ENCODE measurements at places on chromosomes 7 and 10. TPM values are rescaled to one million over a fixed set of nuclear protein-coding genes. Genes with fewer than 3 reads are reported as not detected.

Gene CCDC146
- 14.5 TPM for total RNA-seq

Gene CALN1
- not detected for total RNA-seq

Gene GNGT1
- total RNA-seq = not detected

Gene AGBL3
- 2.7 TPM for total RNA-seq

Gene GPC2
- 3.5 TPM for total RNA-seq

Gene MLXIPL
- 6.2 TPM for total RNA-seq

Gene NODAL
- not detected for total RNA-seq

Gene TMEM254
- total RNA-seq = 18.2 TPM

Gene LRRD1
- total RNA-seq = 0.09 TPM

Gene ADGRA1
- 0.24 TPM for total RNA-seq

- DNase-seq = no peak
Observed at GRCh38 chr7:27248427-27248806, 5.8 kb downstream of the EVX1 start.

DNA sequence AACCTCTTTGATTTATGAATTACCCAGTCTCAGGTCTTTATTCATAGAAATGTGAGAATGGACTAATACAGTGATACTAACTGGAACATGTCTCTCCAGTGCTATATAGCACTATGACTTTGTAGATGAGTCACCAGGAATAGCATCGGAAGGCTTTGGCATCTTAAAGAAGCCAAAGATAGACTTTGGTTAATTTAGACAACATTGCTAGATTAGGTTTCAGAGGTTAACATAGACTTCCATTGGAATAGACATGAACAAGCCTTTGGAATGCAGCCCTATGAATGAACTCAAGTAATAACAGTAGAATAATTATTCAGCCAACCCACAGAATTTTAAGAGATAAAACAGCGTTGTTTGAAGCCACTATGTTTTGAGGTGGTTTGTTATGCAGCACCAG lies 169.2 kb downstream of the HGF start:
- no peak for DNase-seq

DNA sequence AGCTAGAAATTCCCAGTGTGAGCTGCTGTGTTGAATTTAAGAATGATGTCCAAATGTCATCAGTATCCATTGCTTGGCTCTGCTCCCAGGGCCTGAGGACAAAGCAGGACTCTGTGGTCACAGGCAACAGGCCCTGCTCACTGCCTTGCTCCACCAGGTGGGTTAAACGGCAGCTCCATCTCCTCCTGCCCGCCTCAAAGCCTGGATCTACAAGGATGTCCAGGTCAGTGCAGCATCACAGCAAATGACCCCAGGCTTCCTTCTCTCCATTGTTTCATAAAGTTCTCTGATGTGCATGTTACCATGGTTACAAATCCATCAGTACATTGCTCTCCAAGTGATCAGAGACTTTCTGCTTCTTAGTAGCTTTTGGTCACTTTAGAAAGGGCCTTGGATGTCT lies 322.0 kb upstream of the ZNF32 start:
- no peak for DNase-seq

DNA sequence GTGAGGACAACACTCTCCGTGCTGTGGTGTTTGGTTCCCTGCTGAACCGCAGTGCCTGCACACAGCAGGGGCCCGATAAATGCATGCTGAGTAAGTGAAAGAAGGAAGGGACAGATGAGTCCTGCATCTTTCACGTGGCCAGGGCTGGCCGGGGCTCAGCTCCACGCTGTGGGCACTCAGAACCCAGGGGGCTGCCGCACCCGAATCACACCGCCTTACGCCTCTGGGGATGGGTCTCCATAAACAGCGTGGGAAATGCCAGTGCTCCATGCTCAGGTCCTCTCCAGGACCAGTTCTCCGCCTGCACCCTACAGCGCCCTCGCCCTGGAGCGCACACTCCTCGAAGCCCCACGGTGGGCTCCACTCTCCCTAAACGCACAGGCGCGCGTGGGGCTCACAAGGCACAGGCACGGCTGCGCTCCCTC lies 38.1 kb downstream of the RASGEF1A start:
- no peak for DNase-seq

GRCh38 chr7:133272336-133272735 lies 19.5 kb downstream of the EXOC4 start:
- DNase-seq = peak; percentile 19

DNA sequence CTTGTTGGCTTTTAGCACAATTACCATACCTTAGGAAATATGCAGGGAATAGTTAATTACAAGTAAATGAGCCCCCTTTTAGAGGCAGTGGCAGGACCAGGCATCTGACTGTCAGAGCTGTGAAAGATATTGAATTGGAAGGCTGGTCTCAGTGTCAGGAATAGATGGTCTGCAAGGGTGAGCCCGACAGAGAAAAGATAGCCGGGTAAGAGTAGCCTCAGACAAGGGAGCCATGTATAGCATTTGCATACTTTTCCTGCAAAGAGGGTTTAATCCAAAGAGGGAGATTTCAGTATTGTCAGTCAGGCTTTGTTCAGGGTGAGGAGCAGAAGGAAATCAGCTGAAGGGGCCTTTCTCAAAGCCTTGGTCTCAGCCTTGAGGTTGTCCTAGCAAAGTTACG lies 128.9 kb upstream of the FZD1 start:
- no peak for DNase-seq

DNA sequence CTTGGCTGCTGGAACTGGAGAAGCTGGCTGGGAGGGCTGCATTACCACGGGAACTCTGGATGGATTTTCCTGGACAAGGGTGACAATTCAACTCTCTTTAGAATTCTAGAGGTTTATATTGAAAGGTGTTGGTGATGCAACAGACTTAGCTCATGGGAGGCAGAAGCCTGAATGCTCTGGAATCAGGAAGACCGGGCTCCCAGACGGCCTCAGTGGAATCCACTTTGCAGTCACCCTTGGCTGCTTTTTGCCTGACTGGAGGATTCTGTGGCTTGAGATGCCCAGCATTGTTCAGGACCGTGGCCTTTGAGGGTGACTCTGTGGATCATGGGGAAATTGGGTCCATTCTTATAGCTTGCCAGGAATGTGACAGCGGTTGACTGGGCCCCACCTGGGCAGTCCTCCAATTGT lies 32.3 kb downstream of the PYROXD2 start:
- DNase-seq = no peak

- DNase-seq = no peak
Observed at GRCh38 chr10:74056050-74056818, 58.3 kb downstream of the VCL start.

GRCh38 chr7:55431898-55432297 lies 66.8 kb downstream of the LANCL2 start:
- DNase-seq = no peak

GRCh38 chr7:149718730-149719049 lies 54.7 kb downstream of the ZNF467 start:
- no peak for DNase-seq

DNA sequence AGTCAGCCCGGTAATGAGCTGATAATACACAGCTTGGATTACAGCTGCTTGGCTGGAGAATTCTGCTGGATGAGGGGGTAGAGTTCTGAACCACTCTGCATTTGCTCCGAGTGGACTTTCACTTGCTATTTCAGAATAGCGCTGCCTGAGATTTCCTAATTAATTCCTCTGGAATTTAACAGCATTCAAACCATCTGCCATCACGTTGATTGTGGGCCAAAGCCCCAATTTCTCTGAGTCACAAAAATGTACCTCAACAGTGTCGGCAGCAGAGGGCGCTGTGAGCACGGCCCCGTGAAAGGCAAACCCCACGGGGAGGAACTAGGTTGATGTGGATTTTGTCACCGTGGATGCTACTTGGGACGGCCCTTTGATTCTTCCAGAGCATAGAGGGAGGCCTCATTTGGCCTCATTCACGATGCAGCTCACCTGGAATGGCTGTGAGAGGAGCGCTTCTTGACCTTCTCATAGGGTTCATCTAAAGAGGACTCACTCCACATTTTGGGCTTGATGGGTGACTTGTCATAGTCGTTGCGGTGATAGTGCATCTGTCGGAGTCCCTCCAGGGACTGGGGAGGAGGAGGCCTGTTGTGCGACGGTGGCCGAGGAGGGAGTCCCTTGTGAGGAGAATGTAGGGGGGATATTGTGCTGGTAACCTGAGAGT lies 73.3 kb downstream of the PRPF18 start:
- DNase-seq = peak; percentile 88

DNA sequence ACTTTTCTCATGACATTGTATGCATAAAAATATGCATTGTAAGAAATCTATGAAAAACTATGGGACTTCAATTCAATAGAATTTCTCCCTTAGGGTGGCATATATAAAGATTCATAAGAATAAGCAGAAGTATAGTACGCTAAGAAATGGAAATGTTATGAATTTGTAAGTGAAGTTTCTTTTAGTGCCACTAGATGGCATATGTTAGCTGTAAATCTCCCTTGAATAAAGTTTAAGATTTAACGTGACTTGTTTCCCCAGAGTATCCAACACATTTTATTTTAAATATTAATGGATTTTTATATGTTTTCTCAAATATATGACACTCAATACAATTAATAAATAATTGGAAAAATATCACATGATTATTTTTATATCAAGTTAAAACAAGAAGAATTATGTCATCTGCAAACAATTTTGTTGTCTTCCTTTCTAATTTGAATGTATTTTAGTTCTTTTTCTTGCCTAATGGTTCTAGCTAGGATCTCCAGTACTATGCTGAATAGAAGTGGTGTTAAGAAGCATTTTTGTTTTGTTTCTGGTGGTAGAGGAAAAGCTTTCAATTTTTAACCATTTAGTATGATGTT lies 287.2 kb downstream of the HGF start:
- peak; percentile 13 for DNase-seq

GRCh38 chr10:34001087-34001580 lies 666.7 kb upstream of the NRP1 start:
- no peak for DNase-seq

GRCh38 chr10:48240196-48240595 lies 34.3 kb downstream of the FRMPD2 start:
- no peak for DNase-seq

DNA sequence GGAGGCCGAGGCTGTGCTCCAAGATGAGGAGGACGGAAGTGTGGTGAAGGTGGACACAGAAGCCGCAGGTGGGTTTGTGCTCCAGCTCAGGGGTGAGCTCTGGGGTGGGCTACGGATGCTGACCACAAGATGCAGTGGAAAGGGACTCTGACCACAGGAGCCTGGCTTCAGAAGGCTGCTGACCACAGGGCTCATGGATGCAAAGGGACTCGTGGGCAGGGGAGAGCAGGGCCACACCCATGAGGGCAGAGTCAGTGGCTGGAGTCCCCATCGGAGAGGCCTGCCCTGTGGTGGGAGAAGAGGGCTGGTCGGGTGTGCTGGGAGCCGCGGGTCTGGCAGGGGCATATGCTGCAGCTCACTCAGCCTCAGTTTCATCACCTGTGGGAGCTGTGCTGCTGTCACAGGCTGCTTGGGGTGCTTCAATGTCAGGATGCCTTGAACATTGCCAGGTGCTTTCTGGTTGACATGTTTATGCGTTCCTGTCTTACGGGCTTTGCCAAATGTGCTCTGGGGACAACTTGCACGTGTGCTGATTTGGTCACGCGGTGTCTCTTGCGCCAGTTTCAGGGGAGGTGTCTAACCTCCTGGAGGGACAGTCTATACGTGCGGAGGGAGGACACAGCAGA lies 13.7 kb downstream of the SCART1 start:
- no peak for DNase-seq

- no peak for DNase-seq
Observed at GRCh38 chr7:44366986-44367385, 41.6 kb upstream of the CAMK2B start.

Measured in left lung (tissue), 14 donors.